ENCODE measurements at places on chromosomes 2 and 18.

- DNase-seq, result no peak
Observed at GRCh38 chr2:213089438-213089837, 62.0 kb downstream of the IKZF2 start.

- no peak for DNase-seq
Observed at GRCh38 chr2:54673501-54673998, 49.9 kb upstream of the EML6 start.

DNA sequence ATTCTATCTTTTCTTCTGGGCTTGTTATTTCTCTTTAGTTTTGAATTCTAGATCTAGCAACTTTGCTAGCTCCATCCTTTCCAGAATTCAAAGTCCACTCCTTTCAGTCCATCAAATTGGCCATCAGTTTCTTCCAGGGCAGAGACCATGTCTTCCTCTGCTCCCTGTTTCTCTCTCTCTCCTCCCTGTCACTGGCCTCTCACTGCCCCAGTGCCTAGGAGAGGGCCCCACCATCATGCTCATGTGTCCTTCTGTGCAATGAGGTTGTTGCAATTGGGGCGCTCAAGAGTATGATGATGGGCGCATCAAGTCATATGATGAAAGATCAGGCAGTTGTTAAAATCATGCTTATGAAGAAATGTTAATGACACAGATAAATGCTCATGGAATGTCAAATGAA is 159.2 kb upstream of the HS6ST1 start:
- DNase-seq, result no peak

DNA sequence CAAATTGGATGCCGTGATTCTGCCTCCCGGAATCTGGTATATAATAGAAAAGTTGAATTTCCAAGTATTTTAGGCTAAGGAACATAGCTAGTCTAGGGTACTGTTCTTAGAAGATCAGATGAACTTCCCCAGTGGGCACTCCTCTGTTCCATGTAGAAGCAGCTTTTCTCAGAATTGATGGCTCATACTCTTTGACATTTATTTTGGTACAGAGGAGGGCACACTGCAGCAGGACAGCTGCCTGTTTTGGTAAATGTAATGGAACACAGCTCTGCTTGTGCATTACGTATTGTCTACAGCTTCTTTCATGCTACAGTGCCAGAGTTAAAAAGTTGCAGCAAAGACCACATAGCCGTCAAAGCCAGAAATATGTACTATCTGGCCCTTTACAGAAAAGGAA is 10.8 kb downstream of the YPEL5 start:
- DNase-seq, result no peak

DNA sequence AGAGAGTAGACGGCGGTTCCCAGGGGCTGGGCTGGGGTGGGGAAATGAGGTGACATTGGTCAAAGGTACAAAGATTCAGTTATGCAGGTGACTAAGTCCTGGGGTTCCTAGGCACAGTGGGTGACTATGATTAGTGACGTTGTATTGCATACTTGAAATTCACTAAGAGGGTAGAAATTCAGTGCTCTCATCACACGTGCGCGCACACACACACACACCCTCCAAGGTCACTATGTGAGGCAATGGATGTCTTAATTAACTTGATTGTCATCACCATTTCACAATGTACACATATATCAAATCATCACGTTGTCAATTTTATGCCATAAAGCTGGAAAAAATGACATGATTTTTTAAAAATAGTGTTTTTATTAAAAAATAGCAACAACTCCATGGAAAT is 92.9 kb upstream of the ALKAL2 start:
- DNase-seq, result no peak

DNA sequence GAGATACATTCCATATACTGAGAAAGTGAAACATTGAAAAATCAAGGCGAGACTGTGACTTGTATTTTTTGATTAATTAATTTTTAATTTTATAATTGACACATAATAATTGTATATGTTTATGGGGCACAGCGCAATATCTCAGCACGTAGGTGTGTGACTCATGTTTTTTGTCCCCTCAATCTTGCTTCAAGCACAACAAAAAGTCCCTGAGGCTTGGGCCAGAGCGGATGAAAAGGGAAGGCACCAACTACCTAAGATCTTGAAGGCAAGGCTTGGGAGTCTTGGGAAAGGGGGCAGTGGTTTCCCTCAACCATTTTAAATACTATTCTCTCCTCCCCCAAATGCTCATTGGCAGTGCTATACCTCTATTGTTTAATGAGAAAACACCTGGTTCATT is 9.9 kb downstream of the SGPP2 start:
- no peak for DNase-seq

GRCh38 chr2:28406276-28407096 is 13.8 kb downstream of the FOSL2 start:
- no peak for DNase-seq

DNA sequence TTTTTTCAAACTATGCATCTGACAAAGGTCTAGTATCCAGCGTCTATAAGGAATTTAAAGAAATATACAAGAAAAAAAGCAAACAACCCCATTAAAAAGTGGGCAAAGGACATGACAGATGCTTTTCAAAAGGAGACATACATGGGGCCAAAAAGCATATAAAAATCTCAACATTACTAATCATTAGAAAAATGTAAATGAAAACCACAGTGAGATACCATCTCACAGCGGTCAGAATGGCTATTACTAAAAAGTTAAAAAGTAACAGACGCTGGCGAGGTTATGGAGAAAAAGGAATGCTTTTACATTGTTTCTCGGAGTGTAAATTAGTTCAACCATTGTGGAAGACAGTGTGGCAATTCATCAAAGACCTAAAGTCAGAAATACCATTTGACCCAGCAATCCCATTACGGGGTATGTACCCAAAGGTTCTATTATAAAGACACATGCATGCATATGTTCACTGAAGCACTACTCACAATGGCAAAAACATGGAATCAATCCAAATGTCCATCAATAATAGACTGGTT is 643.1 kb upstream of the LRRTM1 start:
- no peak for DNase-seq

DNA sequence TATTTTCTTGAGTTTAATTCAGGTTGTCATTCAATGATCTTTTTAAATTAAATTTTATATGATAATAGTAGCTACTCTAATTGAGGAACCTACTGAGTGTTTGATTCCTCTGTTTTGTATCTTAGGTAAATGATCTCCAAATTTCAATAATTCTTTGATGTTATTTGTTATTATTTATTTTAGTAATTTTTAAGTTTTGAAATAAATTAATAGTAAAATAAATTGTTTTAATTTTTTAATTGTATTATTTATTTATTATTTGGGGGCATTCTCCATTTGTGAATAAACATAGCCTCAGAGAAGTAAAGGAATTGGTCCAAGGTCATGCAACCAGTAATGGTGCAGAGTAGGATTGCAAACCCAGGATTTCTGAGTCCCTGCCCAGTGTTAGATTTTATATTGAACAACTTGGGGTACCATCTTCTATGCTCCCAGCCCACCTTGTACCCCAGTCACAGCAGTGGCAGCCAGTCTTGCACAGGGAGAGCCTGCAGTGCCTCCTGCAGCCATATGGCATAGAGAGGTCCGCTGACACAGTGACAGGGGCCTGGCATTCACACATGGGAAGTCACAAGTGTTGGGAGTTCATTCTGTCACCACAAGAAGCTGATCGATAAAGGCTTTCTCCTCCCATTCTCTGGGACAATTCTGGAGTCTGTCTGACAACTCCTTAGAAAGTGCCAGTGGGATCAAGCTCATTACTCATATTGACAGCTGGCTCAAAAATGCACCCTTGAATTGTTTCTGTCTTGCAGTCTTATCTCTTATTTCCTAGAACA is 110.0 kb upstream of the ETAA1 start:
- no peak for DNase-seq

GRCh38 chr2:141323571-141323970 is 807.2 kb downstream of the LRP1B start:
- DNase-seq, result no peak

GRCh38 chr2:134435936-134436335 is 182.1 kb downstream of the MGAT5 start:
- DNase-seq, result no peak

DNA sequence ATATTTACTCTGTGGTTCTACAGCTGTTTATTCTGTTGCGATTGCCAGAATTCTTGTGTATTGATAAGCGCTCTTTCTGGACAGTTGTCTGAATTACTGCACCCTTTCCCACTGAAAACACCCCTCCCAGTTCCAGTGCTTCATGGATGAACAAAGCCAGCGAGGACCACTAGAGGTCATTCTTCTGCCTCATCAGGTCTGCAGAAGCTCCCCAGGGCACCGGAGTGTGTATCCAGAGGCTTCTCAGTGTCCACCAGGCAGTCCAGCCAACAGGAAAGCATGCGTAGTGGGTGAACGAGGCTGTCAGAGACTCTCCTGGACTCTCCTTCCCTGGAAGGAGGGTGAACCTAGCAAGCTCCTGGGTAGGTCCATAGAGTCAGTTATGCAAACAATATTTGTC is 40.6 kb upstream of the INHBB start:
- no peak for DNase-seq

DNA sequence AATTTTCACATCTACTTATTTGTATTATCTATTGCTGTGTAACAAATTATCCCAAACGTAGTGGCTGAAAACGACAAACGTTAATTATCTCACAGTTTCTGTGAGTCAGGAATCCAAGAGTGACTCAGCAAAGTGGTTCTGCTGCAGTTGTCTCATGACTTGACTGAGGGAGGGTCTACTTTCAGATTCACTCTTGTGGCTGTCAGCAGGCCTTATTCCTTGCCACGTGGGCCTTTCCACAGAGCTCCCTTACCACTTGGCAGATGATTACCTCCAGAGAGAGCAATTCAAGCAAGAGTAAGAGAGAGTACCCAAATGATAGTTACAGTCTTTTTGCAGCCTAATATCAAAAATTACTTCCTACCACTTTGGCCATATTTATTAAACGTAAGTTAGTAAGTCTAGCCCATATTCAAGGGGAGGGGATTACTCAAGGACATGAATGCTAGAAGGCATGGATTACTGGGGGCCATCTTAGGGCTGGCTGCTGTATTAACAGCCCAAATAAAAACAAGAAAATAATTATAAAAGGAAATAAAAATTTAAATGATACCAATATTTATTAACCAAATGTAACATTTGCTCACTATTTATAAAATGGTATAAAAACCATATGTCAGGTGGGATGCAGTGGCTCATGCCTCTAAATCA is 48.7 kb upstream of the NBEAL1 start:
- DNase-seq, result no peak

DNA sequence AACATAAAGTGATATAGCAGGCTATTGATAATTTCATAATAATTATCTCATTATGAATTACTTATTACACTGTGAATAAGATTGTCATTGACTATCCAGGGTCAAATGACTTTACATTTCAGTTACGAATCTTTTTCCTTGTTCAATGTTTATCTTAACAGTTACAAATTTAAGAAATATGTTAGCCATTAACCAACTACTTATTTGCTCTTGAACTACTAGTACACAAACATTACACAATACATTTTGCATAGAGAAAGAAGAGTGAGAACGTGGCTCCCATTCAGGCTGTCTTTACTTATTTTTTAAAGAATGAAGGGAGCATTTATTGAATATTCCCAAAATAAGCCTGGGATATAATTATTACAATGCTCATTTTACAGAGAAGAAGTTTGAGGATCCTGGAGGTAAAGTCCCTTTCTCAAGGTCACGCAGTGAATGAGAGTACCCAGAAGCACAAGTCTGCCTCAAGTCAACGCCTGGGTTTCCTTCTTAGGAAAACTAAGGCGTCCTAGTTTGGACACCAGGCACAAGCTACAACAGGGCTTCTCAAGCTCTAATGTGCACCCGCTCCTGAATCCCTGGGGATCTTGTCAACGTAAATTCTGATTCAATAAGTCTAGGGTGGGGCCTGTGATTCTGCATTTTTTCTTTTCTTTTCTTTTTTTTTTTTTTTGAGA is 164.2 kb downstream of the FIGN start:
- DNase-seq, result no peak

- no peak for DNase-seq
Observed at GRCh38 chr2:196783431-196784094, 15.9 kb downstream of the GTF3C3 start.

DNA sequence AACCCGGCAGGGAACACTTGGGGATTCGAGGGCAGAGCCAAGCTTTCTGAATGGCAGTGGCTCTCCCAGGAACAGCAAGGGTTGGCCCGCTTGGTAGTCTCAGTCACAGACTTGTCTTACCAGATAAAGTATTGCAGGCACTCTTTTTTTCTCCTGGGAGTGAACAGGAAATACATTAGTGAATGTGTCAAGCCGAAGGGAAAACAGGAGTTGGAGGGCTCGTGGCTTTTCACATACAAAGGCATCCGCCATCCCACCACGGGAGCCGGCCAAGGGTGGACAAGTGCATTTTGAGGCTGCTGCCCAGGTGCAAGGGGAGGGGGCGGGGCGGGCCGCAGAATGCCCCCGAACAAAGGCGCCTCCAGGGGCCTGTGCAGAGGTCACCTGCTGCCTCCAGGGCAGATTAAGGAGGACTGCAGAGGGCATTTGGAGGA is 163.3 kb upstream of the SIX3 start:
- DNase-seq, result no peak

GRCh38 chr18:58538604-58539386 is 90.1 kb downstream of the ALPK2 start:
- DNase-seq, result no peak

DNA sequence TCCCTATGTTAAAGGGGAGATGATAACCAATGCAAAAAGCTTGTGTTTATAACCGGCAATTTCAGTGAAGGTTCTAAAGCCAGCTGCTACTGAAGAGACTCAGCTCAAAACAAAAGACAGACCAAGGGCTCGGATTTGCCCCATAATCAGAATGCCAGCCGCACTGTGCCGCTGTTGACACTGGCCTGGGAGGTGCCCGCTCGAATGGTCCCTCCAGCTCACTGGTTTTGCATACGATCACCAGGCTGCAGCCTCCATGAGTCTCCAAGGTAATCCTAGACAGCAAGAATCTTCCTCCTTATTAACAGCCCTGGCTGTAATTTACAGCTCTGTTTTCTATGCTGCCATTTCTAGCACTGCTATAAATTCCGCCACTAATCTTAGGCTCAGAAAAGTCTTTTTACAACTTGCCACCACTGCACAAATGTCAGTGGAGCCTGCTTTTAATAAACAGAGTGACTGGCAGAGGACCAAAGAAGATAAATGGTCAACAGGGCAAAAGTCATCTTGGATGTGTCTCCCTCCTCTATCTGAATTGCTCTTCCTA is 155.7 kb upstream of the SH3BP4 start:
- DNase-seq, result no peak

DNA sequence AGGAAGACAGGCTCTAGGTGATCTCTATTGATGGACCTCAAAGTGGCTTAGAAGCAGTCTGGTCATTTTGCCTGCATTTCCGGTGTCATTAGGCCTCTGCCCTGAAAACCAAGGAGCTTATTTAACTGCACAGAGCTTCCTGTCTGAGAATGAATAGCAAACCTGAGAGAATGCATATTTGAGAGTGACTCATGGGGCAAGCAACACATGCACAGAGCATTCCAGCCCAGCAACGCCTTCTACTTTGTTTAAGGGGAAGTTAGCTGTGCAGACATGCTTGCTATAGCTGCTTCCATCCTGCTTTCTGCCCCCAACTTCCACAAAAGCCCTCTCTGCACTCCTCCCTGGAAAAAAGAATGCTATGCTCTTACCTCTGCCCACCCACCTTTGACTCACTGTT is 232.8 kb downstream of the GRB14 start:
- peak; percentile 53 for DNase-seq
